ENCODE measurements at places on chromosomes 7 and 10.

- no peak for DNase-seq
Observed at GRCh38 chr10:8321990-8322389, 267.5 kb downstream of the GATA3 start.

- DNase-seq = no peak
Observed at GRCh38 chr10:130440494-130440893, 304.3 kb downstream of the GLRX3 start.

DNA sequence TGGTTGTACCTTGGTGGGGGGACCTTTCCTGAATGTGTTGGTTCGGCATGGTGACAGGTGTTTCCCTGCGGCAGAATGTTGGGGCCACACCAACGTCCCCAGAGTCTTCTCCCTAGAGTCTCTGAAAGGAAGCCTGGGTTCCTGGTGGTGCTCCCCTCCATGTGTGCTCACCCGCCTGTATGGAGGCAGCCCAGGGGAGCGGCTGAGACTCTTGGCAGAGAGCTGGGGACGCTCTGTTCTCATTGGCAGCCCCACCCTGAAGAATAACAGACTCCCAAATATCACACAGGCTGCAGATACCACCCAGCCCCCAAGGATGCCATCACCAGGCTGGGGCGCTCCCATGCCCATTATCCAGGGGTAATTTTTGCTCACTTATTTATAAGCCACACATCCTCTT, 34.8 kb downstream of the CHST12 start:
- no peak for DNase-seq

GRCh38 chr10:24518981-24519597, 204.6 kb downstream of the ARHGAP21 start:
- no peak for DNase-seq

DNA sequence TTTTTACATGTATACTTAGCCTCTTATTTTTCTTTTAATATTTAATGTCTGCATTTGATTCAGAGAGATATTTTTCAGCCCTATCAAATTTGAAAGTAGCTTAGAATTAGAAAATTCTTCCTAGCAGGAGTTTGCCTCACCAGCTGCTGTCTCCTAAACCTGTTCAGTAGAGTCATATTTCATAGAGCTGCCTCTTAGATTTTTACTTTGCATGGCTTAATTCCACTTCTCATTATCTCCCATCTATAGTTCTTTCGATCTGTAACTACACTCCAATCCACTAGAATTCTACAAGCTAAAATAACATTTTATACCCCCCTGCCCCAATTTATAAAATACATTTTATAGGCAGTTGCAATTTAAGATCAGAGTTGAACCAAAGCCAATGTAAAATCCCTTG, 227.0 kb downstream of the ANK3 start:
- DNase-seq = no peak

DNA sequence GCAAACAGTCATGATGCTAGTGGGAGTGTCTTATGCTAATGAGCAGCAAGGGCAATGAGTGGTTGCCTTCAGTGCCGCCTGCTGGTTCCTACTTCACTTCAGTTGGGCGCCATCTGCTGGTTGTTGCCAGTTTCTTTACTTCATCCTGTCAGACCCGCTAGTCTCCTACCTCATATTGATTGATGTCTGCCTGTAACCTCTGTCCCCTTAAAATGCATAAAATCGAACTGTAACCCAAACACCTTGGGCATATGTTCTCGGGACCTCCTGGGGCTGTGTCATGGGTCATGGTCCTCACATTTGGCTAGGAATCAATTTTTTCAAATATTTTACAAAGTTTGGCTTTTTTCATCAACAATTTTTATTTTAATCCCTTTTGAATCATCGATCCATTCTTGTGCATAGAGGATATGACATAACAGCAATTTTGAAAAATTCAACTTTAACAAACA, 62.8 kb upstream of the C7orf33 start:
- peak; percentile 91 for DNase-seq

- DNase-seq = no peak
Observed at GRCh38 chr10:122152544-122152943, 118.6 kb upstream of the BTBD16 start.

DNA sequence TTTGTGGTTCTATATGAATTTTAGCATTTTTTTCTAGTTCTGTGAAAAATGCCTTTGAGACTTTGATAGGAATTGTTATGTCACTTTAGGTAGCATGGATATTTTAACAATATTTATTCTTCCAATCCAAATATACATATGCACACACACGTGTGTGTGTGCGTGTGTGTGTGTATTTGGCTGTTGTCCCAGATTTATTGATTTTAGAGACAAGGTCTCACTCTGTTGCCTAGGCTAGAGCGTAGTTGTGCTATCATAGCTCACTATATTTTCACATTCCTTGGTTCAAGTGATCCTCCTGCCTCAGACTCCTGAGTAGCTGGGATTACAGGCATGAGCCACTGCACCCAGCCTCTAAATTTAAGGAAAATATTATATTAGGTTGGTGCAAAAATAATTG, 162.5 kb upstream of the TRIM24 start:
- DNase-seq = no peak

DNA sequence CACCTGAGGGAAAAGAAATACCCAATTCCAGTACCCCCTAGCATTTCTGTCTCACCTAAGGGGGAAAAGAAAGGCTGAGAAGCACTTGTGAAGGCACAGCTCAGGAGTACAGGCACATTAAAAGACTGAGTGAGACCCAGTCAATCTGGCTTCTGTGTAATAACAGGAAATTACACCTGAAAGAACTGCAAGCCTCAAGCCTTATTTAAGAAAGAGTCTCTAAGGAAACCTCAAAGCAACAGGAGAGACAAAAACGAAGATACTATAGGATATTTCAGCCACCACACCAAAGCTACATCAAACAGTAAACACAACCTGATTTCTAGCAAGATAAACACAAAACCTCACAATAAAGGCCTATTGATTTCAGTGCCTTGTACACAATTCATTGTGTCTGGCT, 69.6 kb upstream of the CDK1 start:
- DNase-seq = no peak

GRCh38 chr7:158655931-158656441, 48.6 kb downstream of the NCAPG2 start:
- DNase-seq = peak; percentile 90

- DNase-seq = no peak
Observed at GRCh38 chr10:64037071-64037661, 516.0 kb downstream of the REEP3 start.

DNA sequence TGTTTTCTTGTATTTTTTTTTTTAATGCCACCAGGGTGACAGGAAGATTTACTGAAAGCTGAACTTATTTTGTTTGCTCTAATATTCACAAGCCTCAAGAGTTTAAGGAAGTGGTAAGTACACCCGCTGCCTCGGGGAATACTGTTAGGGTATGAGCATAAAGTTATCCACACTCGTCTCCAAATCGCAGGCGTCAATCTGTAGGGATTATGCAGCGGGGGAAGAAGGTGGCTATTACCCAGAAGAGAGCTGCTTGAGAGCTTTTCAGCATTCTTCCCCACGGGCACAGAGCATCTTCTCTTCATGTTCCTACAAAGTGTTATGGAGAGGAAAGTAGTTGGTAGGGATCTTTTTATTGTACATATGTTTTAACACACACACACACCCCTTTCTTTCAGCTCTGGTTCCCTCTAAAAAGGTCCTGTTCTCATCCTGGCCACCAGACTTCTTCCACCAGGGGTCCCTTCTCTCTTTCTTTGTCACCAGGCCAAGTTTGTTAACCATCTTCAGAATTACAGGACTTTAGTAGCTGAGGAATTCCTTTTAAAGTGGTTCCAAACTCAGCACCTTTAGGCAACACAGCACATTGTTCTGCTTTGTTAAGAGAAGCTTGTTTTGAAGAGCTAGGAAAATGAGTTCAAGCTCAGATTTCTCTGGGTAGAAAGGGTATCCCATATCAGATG, 411.6 kb upstream of the GALNT17 start:
- no peak for DNase-seq

DNA sequence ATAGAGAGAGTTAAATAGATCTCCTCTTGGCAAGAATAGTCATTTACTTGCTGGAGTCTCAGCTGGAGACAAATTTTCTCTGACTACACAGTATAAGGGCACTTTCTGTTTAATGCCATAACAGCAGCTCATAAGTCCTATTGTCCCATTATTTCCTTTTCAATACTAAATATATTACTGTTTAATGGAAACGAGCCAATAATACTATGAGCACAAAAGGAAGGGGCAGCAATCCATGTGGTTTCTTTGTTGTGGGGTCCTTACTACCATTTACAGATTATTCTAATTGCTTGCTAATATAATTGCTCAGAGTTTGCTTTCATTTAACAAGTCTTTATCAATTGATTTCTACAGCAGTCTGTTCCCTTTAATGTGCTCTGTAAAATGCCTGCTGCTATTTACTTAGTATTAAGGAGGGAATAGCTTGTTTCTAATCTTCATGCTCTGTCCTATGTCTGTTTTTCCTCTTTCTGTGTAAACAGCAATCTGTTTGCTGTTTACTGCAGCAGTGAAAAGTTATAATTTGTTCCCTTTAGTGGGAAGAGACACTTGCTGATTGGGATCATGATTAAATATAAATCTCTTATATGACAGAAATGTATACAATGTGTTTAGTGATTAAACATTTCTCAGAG, 296.2 kb upstream of the SMIM30 start:
- DNase-seq = no peak

DNA sequence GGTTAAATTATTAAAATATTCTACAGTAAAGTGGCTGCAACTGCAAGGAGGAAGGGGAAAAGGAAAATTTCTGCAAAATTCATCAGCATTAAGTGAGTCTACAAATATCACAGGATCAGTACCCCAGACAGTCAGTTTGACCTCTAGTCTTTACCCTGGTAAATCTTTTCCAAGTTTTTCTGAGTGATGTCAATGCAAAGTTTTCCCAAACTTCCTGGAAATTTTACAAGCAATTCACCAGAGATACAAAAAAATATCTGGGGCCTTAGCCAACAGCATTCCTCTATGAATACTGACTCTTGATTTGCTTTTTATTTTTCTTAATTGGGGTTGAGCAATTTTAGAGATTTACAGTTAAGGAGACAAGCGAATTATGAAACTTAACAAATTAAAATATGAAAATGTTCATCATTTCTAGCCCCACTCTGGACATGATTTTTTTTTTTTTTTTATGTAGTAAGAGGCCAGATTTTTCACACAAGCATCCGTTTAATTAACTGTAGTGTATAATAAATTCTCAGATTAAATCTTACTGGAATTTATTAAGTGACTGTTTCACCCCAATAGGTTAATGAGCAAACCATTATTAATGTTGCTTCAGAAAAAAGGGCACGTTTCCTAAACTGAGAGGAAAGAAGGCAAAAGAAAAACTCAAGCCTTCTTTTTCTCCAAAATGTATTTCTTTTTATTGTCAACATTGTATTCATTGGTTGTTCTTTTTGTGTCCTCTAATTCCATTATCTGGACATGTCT, 539.5 kb upstream of the FZD8 start:
- no peak for DNase-seq

DNA sequence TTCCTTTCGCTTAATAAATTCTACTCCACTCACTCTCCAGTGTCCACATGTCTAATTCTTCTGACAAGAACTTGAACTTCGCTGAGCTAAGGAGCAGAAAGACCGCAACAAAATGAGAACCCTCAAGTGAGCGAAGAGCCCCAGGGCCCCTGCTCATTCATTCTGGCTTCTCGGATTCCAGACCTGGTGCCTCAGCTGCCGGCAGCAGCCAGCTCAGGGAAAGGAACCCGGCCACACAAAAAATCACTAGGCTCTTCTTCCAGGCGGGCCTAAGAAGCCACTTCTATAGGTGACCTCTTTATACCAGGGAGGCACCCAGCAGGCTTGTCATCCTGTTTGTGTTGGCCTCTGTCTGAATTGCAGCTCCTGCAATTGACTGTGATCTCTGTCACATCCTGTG, 33.3 kb downstream of the OTUD1 start:
- no peak for DNase-seq

DNA sequence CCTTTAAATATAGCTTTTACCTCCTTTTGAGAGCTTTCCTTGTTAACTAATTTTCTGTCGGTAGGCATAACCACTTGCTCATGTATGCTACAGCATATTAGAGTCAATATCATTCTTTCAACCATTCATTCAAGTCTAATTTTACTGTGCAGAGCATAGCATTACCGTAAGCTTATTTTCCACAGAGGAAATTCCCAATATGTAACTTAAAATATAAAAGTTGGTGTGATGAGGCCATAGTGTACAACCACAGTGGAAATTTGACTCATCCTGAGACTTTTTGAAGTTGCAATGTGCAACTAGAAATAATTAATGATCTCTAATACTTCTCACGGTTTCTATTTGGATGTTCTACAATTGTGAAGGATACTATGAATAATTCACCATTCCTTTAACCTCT, 80.6 kb upstream of the KLF6 start:
- no peak for DNase-seq

GRCh38 chr7:27351786-27352185, 109.2 kb downstream of the EVX1 start:
- DNase-seq = no peak

- no peak for DNase-seq
Observed at GRCh38 chr7:94405506-94405905, 10.8 kb downstream of the COL1A2 start.

GRCh38 chr7:5419539-5420066, 4.0 kb downstream of the TNRC18 start:
- no peak for DNase-seq

DNA sequence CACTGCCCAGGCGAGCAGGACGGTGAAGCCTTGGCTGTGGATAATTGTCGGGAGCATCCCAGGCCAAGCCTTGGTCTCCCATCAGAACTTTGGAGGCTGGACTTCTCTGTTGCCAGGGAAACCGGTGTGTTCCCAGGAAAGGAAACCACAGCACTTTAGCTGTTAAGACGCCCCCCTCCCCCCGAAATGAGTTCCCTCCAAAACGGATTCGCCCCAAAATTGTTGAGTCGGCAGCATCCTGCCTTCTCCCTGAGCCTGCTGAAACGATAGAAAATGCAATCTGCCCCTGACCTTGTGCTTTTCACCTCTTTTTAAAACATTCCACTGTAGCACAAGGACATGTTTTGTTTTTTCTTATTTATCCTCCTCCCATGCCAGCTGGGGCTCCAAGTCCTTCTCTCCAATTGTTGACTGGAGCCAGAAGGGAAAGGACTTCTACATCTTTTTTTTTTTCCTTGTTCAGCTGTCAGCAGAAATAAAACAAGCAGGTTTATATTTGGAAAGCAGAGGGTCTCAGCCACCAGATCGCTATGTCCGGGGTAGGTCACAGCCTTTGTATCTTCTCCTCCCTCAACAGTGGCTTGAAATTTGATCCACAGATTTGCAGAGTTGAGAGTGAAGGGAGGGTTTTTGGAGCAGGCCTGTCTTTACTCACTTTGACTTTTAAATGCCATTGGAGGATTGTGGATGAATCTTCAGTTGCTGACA, 116.5 kb downstream of the ZMIZ1 start:
- no peak for DNase-seq

GRCh38 chr7:2520131-2520760, 672 bp downstream of the LFNG start:
- no peak for DNase-seq

DNA sequence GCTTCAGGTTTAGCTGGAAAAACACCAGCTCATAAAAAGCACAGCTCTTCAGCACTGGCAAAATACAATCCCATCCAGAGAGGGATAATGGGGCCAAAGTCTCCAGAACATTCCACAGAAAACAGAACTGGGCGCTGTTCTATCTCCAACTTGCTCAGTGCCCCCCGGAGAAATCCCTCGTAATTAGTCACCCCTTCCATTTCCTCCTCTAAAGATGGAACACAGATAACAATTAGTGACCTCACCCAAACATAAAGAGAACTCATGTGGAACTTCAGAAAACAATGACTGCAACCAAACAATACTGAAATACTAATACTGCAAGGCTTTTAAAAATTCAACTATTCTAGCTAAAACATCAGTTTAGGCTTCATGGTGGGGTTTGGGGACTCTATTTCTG, 46.3 kb downstream of the KIAA1549 start:
- DNase-seq = no peak
